ENCODE measurements at places on chromosomes 3 and 15.

- DNase-seq = peak; percentile 63
Measured at GRCh38 chr3:52983336-52983807, 62.5 kb downstream of the SFMBT1 start.

DNA sequence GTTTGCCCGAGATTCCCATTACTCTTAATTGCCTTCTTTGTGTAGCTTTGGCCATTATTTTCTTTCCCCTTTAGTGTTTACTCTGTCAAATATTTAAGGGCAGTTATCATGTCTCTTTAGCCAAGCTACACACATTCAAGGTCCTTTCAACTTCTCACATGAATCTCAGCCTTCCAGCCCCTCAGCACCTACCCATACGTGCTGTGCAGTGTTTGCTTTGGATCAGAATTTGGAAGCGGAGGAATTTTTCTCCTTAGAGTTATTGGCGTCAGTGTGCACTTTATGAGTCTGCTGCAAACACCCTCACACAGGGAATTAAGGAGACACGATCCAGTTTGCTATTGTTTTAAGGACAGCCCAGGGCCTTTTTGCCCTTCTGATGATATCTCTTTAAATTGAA lies 231.6 kb downstream of the CACNA2D3 start:
- no peak for DNase-seq

DNA sequence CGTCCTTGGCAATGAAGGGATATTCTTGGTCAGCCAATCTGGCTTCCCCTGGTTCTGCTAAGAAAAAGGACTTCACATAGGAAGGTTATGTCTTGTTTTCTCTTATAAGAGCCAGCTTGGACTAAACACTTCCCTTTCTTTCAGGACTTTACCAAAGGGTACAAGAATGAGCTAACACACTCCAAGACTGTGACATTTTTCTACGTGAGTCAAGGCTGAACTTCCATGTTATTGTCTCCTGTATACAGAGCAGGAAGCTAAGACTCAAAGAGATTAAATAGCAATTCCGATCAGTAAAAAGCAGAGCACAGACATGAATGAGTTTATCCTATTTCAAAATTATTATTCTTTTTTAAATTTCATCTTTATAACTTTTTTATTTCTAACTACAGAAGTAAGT lies 63.3 kb upstream of the STT3B start:
- DNase-seq = no peak

DNA sequence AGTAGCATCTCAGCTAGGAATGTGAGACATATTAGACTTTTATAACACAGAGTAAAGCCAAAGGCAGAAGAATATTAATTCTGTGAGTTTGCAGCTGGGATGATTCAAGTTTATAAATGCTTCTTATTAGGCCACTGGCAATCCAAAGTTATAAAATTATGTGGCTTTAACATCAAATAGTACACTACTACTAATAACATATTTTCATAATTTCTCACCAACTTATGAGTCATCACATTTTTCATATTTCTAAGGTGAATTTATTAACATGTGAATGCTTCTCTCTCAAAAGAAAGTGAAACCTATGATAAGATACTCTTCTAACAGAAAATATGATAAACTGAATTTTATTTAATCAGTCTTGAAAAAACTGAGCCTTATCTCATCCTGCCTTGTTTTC lies 1348.2 kb upstream of the ALCAM start:
- DNase-seq = no peak

GRCh38 chr15:68830141-68830785 lies 9.6 kb upstream of the ANP32A start:
- no peak for DNase-seq

GRCh38 chr15:40511093-40511471 lies 40.3 kb downstream of the CHST14 start:
- no peak for DNase-seq

GRCh38 chr3:16402451-16402850 lies 111.0 kb downstream of the RFTN1 start:
- no peak for DNase-seq

DNA sequence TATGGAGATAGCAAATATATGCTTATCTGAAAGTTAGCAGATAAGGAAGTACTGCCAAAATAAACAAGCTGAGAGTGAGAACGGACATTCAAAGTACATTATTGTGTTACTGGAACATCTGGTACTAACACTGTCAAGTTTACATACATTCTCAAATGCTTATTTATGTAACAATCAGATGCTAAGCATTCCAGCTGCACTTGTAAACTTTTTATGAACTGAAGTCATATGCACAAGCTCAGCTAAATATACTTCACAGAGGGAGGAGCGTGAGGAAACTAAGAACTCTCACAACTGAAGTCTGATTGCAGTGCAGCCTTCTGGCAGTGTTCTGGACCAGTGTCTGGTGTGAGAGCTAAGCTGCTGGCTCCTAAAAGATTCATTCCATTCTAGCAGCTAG lies 223.7 kb upstream of the NANOGP8 start:
- DNase-seq = no peak

DNA sequence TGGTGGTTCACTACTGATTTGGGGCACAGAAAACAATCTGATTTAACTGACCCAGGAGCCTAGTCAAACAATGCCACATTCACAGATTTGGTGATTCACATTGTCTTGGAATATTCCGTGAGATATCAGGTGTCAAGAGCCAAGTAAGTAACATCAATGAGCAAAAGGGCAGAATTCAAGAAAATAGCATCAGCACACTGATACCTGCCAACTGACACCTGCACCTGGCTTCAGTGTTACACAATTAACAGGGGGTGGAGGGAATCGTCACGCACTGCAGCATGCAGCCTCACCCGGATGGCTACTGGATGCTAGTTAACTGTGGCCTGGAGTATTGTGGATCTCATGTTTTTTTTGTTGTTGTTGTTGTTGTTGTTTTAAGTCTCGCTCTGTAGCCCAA lies 17.6 kb downstream of the CCNL1 start:
- DNase-seq = no peak

DNA sequence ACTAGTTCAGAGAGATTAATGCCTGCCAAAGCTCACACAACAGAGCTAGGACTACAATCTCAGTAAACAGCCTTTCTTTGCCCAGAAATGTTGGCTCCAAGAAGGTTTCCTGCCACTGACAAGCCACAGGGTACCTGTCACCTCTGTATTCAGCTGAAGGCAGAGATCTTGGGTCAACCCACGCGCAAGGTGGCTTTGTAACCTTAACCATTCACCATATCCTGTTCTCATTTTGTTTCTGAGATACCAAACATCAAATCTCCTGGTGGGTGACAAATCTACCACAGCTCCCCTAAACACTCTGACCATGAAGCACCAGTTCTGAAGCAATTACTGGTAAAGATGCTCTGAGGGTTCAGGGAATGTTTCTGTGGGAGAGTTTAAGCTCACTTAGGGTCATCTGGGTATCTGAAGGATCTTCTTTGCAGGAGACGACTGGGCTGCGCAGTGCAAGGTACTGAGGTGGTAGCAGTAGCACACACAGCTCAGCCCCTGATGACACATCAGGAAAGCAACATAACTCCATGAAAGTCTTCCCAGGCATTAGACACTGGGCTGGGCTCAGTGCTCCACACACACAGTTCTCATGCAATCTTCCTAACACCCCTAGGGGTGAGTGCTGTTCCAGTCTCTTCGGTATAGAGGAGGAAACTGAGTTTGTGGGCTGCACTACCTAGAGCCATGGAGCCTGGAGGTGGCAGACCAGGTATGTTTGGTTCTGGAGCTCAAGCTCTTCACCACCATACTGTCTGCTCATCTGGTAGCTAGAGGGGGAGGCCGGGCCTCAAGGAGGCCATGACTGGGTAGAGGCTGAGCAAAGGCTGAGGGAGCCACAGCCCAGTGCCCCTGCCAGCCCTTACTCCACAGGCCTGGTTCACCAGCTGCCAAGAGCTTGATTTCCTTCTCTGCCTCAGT lies 7.7 kb downstream of the CXCR6 start:
- DNase-seq = peak; percentile 78

- DNase-seq = no peak
Measured at GRCh38 chr3:31377045-31377642, 155.6 kb upstream of the STT3B start.

DNA sequence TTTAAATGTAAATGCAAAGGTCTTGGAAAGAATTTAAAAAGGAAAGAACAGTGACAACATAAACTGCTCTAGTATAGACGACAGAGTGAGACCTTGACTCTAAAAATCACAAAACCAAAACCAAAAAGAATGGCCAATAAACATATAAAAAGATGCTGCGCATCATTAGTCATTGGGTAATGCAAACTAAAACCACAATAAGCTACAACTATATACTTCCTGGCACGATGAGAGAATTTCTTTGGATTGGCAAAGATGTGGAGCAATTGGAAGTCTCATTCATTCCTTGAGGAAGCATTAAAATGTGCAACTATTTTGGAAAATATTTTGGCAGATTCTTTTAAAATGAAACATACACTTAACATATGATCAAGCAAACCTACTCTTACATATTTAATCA lies 98.7 kb upstream of the ZPLD1 start:
- DNase-seq = no peak

DNA sequence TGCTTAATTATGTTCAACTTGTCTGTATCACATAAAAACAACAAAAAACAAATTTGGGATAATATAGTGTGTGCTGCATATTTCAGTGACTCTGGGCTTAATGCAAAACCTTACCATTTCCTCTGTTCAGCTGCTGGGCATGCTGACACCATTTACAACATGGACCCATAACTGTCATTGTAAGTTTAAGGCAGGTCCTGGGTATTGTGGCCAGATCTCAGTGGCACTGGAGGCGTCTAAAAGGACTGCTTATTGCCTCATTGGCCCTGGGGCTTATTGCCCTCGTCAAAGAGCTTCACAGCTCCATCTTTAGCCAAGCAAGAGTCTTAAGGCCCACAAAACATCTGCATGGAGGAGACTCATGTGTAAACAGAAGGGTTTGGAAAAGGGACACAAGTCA lies 390.2 kb downstream of the NR2F2 start:
- no peak for DNase-seq

GRCh38 chr3:44439499-44440295 lies 37.8 kb downstream of the ZNF445 start:
- DNase-seq = peak; percentile 75

DNA sequence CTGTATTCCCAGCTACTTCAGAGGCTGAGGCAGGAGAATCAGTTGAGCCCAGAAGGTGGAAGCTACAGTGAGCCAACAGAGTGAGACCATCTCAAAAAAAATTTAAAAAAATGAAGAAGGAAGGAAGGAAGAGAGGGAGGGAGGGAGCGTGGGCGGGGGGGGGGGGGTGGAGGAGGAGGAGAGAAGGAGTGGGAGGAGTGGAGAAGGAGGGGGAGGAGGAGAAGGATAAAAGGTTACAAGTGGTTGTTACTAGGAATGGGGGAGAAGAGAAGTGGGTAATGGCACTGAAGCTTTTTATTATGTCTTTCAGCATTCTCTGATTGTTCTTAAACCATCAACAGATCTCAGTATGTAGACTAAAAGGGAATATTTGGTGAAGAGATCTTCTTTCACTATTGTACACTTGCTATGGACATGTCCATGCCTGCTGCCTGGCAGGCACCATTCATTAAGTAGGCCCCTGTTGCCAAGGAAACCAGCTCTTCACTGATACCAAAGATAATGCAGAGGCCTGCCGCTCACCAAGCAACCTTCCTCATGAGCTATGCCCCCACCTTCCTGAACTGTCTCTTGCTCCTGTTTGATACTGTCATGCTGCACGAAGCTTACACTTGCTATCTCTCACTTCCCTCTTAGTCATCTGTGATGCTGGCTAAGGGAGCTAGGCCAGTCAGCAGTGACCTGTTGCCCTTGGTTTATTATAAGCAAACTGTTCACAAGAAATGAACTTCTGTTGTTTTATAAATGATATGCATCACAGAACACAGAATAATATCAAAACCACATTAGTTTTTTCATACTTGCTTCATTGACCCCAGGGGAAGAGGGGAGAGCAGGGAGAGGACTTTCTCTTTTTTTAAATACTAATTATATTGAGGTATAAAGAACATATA lies 23.1 kb downstream of the EPM2AIP1 start:
- DNase-seq = no peak

DNA sequence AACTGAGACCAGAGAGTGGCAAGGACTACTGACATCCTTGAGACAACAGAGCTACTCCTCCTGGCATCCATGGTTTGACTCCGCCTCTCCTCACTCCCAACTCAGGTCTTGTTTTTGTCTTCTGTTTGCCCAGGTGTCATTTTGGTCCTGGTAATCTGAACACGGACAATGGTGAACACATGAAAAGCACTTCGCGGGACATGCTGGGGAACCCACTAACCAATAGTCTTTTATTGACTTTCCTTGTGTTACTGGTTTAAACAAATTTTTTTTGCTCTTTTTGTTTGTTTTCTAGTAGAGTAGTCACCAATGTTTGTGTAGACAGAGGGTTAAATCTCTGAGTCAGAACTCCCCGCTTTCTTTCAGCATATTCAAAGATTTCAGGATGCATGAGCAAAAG lies 38.4 kb downstream of the LARP6 start:
- no peak for DNase-seq

- DNase-seq = no peak
Measured at GRCh38 chr15:90915808-90916440, 12.8 kb downstream of the MAN2A2 start.

DNA sequence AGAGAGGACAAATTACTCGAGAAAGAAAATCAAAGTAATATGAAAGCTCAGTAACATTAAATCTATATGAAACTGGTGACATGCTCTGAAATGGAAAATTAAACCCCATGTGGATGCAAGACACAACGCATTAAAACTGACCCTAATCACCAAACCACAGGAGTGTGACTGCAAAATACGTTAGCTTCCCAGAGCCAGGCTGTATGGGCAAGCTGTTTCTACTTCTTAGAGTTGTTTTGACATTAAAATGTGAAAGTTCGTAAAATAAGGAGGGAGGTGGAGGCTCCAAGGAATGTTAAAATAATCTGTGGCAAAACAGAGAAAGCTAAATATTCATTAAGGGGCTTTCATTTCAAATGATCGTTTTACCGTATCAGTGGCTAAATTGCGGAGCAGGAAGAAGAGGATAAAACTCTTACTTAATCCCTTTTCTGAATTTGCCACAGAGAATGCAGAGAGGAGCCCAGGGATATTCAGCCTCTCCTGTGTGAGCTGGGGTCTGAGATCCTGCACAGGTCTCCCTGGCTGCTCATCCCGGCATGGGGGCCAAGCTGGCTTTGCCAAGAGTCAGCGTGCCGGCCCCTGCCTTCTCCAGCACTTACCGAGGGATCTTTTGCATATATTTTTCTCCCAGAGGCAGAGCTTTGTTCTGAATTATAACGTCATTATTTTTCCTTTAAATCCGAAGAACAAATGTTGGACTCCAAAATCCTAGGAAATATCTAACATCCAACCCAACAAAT lies 239.8 kb upstream of the THBS1 start:
- DNase-seq = no peak

DNA sequence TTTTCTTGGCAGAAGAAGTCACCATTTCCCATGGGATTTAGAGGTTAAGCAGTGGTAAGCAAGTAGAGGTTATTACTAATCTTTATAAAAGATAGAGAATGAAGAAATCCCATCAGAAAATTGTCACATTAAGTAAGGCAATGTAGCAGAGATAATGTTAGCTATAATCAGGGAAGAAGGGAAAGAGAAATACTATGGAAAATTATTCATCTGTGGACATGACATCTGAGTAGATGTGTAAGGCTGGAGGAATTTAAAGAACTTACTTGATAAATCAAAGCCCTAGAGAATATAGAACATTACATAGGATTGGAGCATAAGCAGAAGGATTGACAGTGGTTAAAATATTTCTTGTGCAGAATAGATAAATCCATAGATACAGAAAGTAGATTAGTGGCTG lies 553.1 kb upstream of the CBLB start:
- no peak for DNase-seq

- DNase-seq = no peak
Measured at GRCh38 chr3:146214493-146214892, 36.4 kb downstream of the PLSCR4 start.

Measured in activated CD8-positive, alpha-beta memory T cell treated with anti-CD3 and anti-CD28 coated beads for 24 hours (primary cell).